Spleen (tissue), 13 donors: ENCODE measurements at places on chromosomes 5 and 9. TPM values are rescaled to one million over a fixed set of nuclear protein-coding genes. Genes with fewer than 3 reads are reported as not detected.

DNA sequence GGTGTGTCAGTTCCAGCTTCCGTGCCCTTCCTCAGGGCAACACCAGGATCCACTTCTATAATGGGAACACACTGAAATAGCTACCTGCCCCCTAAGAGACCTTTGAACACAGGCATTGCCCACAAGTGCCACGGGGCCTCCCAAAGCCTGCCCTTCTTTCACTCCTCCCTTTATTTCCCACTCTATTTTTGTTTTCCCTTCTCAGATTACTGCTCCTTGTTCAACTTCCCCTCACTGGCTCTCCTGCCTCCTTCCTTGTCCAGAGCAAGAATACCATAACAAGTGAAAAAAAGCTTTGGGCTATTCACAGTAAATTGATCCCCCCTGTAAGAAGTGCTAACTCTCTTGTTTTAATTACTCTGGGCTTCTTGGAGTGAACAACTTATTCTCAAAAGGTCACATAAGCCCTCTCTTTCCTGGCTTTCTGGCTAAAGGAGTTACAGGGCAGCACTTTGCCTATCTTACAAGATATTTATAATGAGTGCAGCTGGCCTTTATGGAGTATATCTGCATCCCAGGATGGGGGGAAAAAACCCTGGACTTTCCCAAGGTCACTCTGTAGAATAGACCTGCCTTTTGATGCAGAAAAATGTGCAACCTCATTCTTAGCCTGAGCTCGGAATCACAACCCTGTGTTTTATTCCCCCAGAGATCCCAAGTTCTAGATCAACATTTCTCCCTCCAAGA lies 11.3 kb downstream of the CTXN3 start:
- no peak for DNase-seq

DNA sequence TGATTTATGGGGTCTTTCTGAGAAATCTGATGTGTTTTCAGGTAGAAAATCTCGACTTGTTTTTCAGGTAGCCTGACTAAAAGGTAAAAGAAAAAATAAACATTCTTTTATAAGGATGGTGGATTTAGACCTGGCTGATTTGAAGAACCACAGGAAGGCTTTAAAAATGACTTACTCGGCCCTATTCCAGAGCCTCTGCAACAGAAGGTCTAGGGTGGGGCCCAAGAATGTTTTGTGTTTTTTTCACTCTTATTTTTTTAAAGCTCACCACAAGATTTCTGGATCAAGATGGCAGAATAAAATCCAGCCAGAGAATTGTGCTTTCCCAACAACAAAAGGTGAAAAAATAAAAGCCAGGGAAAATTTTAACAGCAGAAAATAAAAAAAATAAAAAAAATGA lies 59.1 kb downstream of the FNBP1 start:
- no peak for DNase-seq

- DNase-seq, result no peak
Measured at GRCh38 chr9:71032779-71033178, 88.6 kb downstream of the TRPM3 start.

DNA sequence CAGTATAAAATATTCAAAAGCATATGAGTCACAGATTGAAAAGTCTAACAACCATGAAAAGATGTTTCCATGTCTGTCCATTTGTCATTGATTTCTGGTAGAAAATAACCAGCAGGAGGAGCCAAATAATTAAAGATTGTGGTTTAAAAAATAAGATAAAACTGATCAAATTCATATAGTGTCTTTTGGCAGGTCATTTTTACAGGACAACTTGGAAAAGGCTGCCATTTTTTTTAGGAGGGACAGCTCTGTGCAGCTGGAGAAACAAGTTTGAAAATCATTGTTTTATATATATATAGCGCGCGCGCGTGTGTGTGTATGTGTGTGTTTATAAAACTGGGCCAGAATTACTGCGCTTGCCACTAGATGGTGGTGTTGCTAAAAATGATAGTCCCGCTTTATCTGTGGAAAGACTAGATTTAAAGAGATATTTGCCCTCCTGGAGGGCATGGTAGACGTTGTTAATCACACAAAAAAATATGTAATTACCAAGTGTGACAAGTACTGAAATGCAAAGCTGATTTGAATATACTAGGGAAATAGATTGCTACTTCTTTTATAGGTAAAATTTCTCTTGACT lies 1.3 kb upstream of the TRMO start:
- peak; percentile 81 for DNase-seq

- DNase-seq, result no peak
Measured at GRCh38 chr9:72292256-72292682, 72.7 kb downstream of the ZFAND5 start.

DNA sequence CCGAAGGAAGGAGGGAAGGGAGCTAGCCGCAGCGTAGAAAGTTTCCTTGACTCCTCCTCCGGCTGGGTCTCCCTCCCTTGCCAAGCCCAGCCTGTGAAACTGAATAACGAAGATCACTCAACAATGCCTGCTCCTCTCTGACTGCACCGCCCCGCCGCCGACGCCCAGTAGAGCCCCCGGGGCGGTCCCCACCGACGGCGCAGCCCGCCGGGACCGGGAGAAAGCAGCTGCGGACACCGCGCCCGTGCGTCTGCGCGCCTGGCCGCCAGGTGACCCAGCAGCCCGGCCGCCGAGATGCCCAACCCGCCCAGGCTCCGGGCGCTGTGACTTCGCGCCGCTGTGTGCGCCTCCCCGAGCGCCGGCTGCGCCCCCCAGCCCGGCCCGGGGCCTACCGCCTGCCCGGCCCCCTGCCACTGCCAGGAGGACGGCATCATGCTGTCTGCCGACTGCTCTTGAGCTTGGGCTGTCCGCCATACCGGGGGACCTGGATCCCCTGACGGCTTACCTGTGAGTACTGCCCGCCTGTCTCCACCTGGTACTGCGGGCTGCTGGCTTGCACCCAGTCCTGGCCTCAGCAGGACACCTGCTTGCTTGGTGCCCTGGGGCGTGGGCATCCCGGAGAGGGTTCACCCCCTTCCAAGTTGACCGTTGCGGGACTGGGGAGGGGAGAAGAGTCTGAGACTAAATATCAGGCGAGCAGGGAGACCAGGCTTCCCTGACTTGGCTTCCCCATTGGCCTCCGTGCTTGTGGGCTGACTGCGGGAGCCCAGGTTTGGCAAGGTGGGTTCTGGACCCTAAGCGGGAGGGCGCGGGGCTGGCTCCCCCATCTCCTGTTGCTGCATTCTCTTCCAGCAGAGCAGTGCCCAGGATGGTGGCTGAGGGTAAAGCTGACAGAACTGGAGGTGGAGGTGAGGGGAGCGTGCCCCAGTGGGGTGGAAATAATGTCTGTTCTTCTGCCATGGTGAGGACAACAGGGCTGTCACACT lies 26.2 kb upstream of the SPTLC1 start:
- DNase-seq, result no peak

GRCh38 chr5:118405650-118406061 lies 582.7 kb downstream of the DTWD2 start:
- peak; percentile 66 for DNase-seq

- DNase-seq, result peak; percentile 69
Measured at GRCh38 chr5:1338506-1339070, 6.3 kb downstream of the CLPTM1L start.

DNA sequence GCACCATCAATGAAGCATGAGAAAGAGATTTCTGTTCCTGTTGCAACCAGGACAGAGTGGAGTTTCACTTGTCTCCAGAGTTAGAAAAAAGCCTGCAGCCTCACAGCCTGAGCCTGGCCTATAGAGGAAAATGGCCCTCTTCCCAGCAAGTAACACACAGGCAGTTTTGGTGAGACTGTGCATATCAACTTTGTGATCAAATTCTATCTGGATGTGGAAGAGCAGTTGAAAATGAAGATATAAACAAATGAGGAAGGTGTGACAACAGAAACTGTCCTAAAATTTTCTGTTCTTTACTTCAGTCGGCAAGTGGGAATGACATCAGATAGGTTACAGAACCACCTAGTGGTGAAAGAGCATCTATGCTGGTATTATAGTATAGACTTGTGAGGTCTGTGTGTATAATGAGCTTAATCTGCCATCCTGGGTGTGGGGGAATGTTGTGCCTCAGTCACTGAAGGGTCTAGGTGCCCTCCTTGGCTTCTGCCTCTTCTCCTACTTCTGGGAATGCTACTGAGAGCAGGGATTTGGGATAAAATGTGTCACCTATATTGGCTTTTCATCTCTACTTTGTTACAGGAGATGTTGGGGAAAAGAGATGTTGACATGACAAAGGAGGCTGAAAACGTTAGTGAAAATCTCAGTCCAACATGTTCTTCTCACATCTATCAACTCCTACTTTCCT lies 28.2 kb downstream of the YIPF5 start:
- no peak for DNase-seq

- DNase-seq, result no peak
Measured at GRCh38 chr5:115626445-115626823, 598 bp upstream of the TMED7 start.

- DNase-seq, result no peak
Measured at GRCh38 chr5:14506140-14506538, 75.5 kb upstream of the OTULINL start.

NME5 gene
- total RNA-seq, result not detected

DROSHA gene
- 45.8 TPM for total RNA-seq

C9orf50 gene
- total RNA-seq, result not detected

CYSRT1 gene
- not detected for total RNA-seq
